CD4-positive, alpha-beta memory T cell (primary cell): ENCODE measurements at places on chromosomes 12 and 14. TPM values are rescaled to one million over a fixed set of nuclear protein-coding genes. Genes with fewer than 3 reads are reported as not detected.
A peak's percentile ranks its signal among the peaks of the same experiment; 100 is the strongest.

DNA sequence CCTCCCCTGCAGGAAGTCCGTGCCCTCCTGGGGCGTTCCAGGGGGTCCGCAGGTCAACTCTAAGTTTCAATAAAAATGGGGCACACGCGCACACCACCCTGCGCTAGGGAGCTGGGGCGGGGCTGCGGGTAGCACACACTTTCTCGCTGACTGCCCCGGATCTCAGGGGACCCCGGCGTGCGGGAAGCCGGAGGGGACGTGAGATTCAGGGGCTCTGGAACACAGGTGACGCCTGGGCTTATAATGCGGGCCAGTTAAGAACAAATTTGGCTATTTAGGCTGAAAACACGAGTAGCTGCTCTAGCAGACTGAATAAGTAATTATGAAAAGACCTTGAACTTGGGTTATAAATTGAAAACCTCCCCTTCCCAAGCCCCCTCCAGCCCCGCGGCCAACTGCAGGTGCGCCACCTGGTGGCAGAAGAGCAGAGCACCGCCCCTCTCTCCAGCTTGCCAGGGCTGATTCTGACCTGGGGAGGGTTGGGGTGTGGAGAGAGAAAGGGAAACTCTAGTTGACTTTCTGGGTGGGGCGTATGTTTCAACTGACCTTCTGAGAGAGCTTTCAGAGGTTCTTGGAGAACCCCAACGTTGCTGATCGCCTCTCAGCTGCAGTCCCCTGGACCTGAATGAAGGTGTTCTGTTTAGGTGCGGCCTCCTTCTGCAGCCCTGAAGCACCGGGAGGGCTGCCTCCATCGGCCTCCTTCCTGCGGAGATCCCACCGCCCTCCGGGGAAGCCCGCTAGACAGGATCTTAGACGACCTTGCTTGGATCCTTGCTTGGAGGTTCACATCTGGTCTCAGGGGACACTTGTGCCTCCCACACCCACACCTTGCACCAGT is 118.4 kb upstream of the EVL start:
- H3K4me1 ChIP-seq, result peaks cover 14% of the 10 kb centered on the region
- no peaks in the 10 kb centered on the region for H3K36me3 ChIP-seq
- H3K4me3 ChIP-seq, result no peak overlapping the region

DNA sequence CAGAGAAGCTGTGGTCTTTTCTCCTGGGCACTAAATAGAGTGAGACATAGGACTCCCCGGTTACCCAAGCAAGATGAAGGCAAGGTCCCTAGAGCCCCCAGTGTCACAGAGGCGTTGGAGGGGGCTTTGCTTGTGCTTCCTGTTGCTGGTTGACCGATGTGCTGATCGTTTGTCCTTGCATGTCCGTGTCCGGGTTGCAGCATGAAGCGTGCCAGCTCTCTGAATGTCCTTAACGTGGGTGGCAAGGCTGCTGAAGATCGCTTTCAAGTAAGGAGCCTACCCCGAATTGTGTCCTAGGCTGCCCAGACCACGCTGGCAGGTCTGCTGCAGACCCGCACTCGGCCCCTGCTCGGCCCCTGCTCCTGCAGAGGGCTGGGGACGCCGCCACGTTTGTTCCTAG is 23.1 kb downstream of the XRCC3 start:
- H3K27me3 ChIP-seq, result no peaks in the 10 kb centered on the region
- peaks cover 35% of the 10 kb centered on the region for H3K36me3 ChIP-seq

GRCh38 chr14:63902375-63902976 is 49.7 kb downstream of the SYNE2 start:
- no peak for DNase-seq
- H3K4me1 ChIP-seq, result peaks cover 71% of the 10 kb centered on the region
- H3K36me3 ChIP-seq, result no peaks in the 10 kb centered on the region
- no peaks in the 10 kb centered on the region for H3K27me3 ChIP-seq
- H3K4me3 ChIP-seq, result no peak overlapping the region
- H3K27ac ChIP-seq, result no peak overlapping the region

DNA sequence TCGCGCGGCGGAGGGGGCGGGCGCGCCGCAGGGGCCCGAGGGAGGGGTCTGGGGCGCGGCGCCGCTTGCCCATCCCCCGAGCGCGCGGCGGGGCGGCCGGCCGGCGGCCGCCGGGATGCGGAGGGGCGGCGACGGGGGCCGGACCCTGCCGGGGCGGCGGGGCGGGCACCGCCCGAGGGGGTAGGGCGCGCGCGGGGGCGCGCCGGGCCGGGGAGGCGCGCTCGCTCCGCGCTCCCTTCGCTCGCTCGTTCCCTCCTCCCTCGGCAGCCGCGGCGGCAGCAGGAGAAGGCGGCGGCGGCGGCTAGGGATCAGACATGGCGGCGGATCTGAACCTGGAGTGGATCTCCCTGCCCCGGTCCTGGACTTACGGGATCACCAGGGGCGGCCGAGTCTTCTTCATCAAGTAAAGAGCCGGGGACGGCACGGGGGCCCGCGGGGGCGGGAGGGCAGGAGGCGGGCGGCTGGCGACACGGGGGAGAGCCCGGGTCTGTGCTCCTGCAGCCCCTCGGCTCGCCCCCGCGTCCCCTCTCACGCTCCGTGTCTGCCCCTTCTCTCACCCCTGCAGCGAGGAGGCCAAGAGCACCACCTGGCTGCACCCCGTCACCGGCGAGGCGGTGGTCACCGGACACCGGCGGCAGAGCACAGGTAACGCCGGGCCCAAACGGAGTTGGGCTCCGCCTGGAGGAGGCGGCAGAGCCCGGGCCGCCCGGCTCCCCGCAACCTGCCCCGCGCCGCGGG is at the start of gene PLEKHA5:
Gene PLEKHA5, plus strand, starts transcription at position 248 of the 738 bp plus-strand sequence. Its CDS starts 67 bp downstream, at position 315.
- DNase-seq, result peak; percentile 38
- H3K27ac ChIP-seq, result peak within 1 kb of the TSS; percentile 38
- peak within 1 kb of the TSS; percentile 55 for H3K4me3 ChIP-seq
- H3K4me1 ChIP-seq, result peaks cover 14% of the 10 kb centered on the region

GRCh38 chr14:69804902-69805301 is 7.9 kb upstream of the SLC10A1 start:
- H3K4me1 ChIP-seq, result no peaks in the 10 kb centered on the region
- no peak overlapping the region for H3K27ac ChIP-seq
- DNase-seq, result no peak
- H3K4me3 ChIP-seq, result no peak overlapping the region

GRCh38 chr14:69580009-69580577 is 5.4 kb upstream of the CCDC177 start:
- no peaks in the 10 kb centered on the region for H3K4me1 ChIP-seq
- no peaks in the 10 kb centered on the region for H3K36me3 ChIP-seq
- DNase-seq, result no peak
- no peaks in the 10 kb centered on the region for H3K27me3 ChIP-seq
- no peak overlapping the region for H3K27ac ChIP-seq

GRCh38 chr12:76586764-76587395 is 27.3 kb upstream of the OSBPL8 start:
- no peaks in the 10 kb centered on the region for H3K27me3 ChIP-seq
- DNase-seq, result peak; percentile 61
- H3K4me1 ChIP-seq, result no peaks in the 10 kb centered on the region
- no peak overlapping the region for H3K27ac ChIP-seq
- H3K4me3 ChIP-seq, result no peak overlapping the region

- no peaks in the 10 kb centered on the region for H3K36me3 ChIP-seq
- DNase-seq, result no peak
- H3K27me3 ChIP-seq, result peaks cover 42% of the 10 kb centered on the region
- H3K4me3 ChIP-seq, result no peak overlapping the region
- no peak overlapping the region for H3K27ac ChIP-seq
Observed at GRCh38 chr12:26123482-26123980, 1.3 kb downstream of the BHLHE41 start.

GRCh38 chr12:96846293-96846692 is 60.8 kb upstream of the NEDD1 start:
- H3K36me3 ChIP-seq, result no peaks in the 10 kb centered on the region
- no peak for DNase-seq
- no peak overlapping the region for H3K27ac ChIP-seq
- H3K4me1 ChIP-seq, result no peaks in the 10 kb centered on the region
- H3K4me3 ChIP-seq, result no peak overlapping the region

- no peak overlapping the region for H3K27ac ChIP-seq
- H3K4me1 ChIP-seq, result peaks cover 41% of the 10 kb centered on the region
- no peaks in the 10 kb centered on the region for H3K36me3 ChIP-seq
- no peak overlapping the region for H3K4me3 ChIP-seq
- no peaks in the 10 kb centered on the region for H3K27me3 ChIP-seq
- DNase-seq, result no peak
Observed at GRCh38 chr14:100549834-100550625, 37.2 kb downstream of the BEGAIN start.

DNA sequence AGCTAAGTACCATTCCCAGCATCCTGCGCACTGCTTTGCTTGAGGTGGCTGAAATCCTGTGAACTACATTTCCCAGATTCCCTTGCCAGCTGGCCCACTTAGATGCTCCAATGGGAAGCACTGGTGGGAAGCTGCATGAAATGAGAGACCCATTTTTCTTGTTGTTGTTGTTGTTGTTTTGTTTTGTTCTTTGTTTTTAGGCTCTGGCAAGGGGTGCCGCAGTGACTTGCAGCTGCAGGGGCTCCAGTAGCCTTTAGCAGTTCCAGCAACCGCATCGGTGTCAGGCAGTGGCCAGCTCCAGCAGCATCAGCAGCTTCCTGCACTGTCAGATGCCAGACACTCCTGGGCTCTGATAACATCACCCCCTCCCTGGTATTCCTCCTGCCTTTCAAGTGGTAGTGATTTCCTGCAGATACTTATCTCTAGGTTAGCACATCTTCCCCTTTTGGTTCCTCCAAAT is 8.8 kb upstream of the EGLN3 start:
- H3K27ac ChIP-seq, result no peak overlapping the region
- no peaks in the 10 kb centered on the region for H3K27me3 ChIP-seq
- H3K36me3 ChIP-seq, result no peaks in the 10 kb centered on the region
- no peak for DNase-seq
- peaks cover 4% of the 10 kb centered on the region for H3K4me1 ChIP-seq
- H3K4me3 ChIP-seq, result no peak overlapping the region

- no peaks in the 10 kb centered on the region for H3K4me1 ChIP-seq
- no peaks in the 10 kb centered on the region for H3K27me3 ChIP-seq
- H3K36me3 ChIP-seq, result no peaks in the 10 kb centered on the region
Observed at GRCh38 chr12:131316388-131316787, 362.7 kb downstream of the ADGRD1 start.

DNA sequence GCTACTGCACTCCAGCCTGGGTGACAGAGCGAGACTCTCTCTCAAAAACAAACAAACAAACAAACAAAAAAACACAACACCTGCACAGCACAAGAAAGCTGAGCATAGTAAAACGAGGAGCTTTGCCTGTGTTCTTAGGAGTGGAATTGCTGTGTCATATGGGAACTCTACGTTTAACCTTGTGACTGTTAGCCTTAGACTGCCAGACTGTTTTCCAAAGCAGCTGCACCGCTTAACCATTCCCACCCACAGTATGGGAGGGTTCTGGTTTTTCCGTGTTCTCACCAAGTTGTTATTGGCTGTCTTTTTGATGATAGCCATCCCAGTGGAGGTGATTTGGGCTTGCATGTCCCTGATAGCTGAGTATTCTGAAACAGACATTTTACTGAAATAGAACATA is 9.2 kb downstream of the WNT5B start:
- H3K4me1 ChIP-seq, result no peaks in the 10 kb centered on the region
- H3K36me3 ChIP-seq, result no peaks in the 10 kb centered on the region
- no peak overlapping the region for H3K4me3 ChIP-seq
- H3K27me3 ChIP-seq, result no peaks in the 10 kb centered on the region
- no peak for DNase-seq

DNA sequence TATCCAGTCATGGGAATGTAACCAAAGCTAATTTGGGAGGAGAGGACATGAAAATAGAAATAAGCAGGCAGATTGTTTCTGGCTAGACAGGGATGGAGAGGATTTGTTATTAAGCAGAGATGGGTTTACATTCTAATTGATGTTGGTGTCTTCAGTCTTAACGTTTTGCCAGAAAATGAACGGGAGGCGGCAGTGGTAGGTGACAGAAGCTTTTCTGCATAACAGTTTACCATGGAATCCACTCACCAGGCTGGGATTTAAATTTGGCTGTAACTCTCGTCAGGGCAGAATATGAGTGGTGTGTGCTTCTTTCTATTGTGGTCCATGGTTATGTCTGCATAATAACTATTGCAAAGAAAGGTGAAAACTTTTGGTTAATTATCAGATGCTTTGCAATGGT is 50.2 kb upstream of the OTX2 start:
- H3K36me3 ChIP-seq, result no peaks in the 10 kb centered on the region
- H3K4me3 ChIP-seq, result no peak overlapping the region
- no peak overlapping the region for H3K27ac ChIP-seq
- no peaks in the 10 kb centered on the region for H3K27me3 ChIP-seq

- H3K4me3 ChIP-seq, result no peak overlapping the region
- no peaks in the 10 kb centered on the region for H3K36me3 ChIP-seq
- DNase-seq, result no peak
- no peaks in the 10 kb centered on the region for H3K27me3 ChIP-seq
- H3K27ac ChIP-seq, result no peak overlapping the region
- H3K4me1 ChIP-seq, result no peaks in the 10 kb centered on the region
Observed at GRCh38 chr14:57549765-57550420, 56.2 kb upstream of the CCDC198 start.

The SLC39A5 gene
- 2.1 TPM for total RNA-seq

The SLC10A1 gene
- not detected for total RNA-seq

The CSRP2 gene
- total RNA-seq, result not detected

The TCL1B gene
- not detected for total RNA-seq

The NAV3 gene
- not detected for total RNA-seq

The CCDC85C gene
- 14.4 TPM for total RNA-seq
